ENCODE measurements at places on chromosomes 5 and 9. TPM values are rescaled to one million over a fixed set of nuclear protein-coding genes. Genes with fewer than 3 reads are reported as not detected.

The NTNG2 gene
- total RNA-seq: 3.5 TPM

The RPS14 gene
- 1,424 TPM for total RNA-seq

The FAM153A gene
- total RNA-seq: 11.3 TPM

The TRIM23 gene
- total RNA-seq: 15.7 TPM

The PKN3 gene
- total RNA-seq: 9.4 TPM
